ENCODE measurements at places on chromosomes 1 and 21.

DNA sequence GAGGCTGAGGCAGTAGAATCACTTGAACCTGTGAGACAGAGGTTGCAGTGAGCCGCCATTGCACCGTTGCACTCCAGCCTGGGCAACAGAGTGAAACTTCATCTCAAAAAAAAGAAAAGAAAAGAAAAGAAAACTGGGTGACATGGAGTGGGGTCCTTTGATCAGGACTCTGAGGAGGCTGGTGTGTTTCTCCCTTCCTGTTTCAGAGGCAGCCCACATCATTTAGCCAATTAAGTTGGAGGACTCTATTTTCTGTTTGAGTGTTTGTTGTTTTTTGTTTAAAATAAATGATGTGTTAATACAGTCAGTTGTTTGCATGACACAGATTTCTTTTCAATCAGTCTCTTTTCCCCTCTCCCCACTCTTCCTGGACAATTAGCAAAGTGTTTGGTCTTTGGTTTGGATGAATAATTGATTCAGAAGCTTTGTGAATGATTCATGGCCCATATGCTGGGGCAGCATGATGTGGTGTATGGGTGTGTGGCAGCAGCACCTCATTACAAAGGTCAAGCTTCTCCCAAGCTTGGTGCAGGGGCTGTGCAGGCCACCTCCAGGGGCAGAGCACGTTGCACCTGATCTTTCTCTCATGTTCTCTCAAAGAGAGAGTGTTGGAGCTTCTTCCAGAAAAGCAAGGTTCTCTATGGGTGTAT is 48.8 kb downstream of the CACNA1E start:
- DNase-seq, result no peak

GRCh38 chr1:209809611-209810010 is 3.7 kb upstream of the IRF6 start:
- no peak for DNase-seq

- DNase-seq, result no peak
Observed at GRCh38 chr1:232748910-232749368, 56.3 kb upstream of the MAP10 start.

DNA sequence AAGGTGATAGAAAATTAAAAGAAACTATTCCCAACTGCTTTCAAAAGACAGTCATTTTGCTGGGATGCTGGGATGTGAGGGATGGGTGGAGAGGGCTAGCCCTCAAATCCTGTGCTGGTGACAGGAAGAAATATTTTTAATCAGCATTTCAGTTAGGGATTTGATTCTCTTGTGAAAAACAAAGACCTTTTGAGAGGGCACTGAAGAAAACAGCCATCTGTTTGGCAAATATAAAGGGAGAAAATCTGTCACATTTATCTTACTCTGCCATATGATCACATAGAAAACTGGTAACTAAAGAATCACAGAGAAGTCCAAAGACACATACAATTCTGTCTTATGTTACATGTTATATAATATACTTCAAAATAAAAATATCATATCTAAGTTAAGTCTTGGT is 12.3 kb downstream of the STXBP3 start:
- DNase-seq, result no peak

- DNase-seq, result no peak
Observed at GRCh38 chr1:183417772-183418491, at the start of gene NMNAT2. TSS of gene NMNAT2 (minus strand) at chr1:183418380. CDS start at chr1:183418267, 113 bp downstream.

- DNase-seq, result no peak
Observed at GRCh38 chr1:40301541-40302299, 15.4 kb downstream of the COL9A2 start.

GRCh38 chr1:160006312-160006940 is 25.4 kb downstream of the PIGM start:
- DNase-seq, result peak; percentile 89

DNA sequence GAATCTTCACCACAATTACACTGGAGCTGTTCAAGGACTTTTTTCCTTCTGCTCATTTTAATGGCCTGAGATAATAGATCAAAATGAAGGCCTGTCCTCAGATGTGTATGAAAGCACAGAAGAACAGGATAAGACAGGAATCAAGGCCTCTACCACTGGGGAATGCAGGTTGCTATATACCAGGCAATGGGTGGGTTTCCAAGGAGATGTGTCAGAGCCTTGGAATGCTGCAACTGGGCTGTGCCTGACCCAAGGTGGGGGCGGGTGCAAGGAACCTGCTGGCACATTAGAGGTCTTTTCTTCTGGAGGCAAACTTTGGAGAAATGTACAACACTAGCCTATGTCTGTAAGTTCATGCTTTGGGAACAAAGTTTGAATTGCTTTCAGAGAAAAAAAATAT is 21.7 kb upstream of the LAMC2 start:
- no peak for DNase-seq

DNA sequence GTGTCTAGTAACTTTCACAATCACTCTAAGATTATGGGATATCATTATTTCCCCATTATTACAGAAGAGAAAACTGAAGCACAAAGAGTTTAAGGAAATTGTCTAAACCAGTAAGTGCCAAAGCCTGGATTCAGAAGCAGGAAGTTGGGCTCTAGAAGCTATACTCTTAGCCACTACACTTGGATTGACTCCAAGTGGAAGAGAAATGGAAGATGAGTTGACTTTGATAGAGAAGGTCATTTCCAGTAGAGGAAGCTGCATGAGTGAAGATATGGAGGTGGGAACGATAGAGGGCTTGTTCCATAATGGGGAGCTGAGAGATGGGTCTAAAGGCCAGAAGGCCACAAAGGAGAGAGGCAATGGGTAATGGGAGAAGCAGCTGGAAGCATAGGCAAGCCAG is 11.7 kb upstream of the TDRD10 start:
- no peak for DNase-seq

GRCh38 chr1:23384312-23385058 is 14.8 kb upstream of the ZNF436 start:
- no peak for DNase-seq

GRCh38 chr1:109687641-109688499 is at the start of gene GSTM1:
TSS of gene GSTM1 (plus strand) at chr1:109687817. CDS start at chr1:109687874, 57 bp downstream.
- DNase-seq, result peak; percentile 73

DNA sequence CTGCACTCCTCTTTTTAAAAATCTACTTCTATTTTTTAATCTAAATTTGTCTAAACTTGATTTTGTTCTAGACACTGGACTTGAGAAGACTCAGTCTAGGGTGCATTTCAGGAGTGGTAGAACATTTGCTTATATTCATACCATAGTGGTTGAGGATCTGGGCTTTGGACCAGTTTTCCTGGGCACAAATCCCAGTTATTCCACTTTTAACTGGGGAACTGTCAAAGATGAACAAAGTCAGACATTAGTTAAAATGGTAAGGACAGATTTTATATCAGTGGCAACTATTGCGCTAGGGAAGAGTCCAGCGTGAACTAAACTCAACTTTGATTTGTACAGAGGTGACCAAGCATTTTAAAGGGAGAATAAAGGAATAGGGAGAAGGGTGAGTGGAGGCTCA is 102.4 kb downstream of the FMN2 start:
- DNase-seq, result no peak

DNA sequence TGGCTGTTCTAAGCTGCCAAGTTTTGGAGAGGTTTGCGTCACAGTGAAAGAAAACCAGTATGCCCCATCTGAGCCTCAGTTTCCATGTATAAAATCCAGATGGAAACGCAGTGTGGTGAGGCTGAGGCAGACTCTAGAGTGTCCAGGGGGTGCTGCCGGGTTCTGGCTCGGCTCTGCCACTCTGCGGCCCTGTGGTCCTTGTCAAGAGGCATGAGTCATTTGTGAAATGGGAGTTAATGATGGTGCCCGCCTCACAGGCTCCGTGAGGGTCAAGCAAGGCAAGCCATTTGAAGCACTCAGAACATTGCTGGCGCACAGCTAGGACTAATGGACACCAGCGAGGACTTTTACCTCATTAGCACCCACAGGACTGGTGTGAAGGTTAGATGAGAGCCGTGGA is 214.3 kb downstream of the PTPRU start:
- no peak for DNase-seq

DNA sequence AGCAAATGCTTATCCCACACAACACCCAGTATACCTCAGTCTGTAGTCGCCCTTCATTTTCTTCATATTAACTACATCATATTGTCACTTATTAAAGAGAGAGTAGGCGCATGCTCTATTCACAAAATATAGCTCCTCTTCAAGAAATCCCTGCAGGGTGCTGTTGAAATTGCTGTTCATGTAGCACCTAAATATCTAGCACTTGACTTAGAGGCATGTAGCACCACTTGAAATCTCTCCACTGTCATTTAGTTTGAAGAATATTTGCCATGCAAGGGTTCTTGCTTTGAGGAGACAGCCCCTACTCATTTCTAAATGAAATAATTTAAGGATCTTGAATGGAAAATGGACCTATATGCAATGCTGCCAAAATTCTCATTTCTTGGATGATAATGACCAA is 20.9 kb upstream of the LRRC8B start:
- no peak for DNase-seq

DNA sequence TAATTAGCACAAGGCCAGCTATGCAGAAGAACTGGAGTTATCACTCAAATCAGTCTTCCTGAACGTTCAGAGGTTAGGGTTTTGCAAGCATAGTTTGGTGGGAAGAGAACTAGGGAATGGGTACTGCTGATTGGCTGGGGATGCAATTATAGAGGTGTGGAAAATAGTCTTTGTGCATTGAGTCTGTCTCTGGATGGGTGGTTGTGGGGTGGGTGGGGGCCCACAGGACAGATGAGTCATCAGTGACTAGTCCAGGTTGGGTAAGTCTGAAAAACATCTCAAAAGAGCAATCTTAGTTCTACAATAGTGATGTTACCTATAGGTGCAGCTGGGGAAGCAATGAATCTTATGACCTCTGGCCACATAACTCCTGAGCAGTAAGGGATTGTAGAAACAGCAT is 89.7 kb upstream of the HMCN1 start:
- peak; percentile 7 for DNase-seq

GRCh38 chr1:87702455-87702854 is 373.8 kb downstream of the LMO4 start:
- no peak for DNase-seq

DNA sequence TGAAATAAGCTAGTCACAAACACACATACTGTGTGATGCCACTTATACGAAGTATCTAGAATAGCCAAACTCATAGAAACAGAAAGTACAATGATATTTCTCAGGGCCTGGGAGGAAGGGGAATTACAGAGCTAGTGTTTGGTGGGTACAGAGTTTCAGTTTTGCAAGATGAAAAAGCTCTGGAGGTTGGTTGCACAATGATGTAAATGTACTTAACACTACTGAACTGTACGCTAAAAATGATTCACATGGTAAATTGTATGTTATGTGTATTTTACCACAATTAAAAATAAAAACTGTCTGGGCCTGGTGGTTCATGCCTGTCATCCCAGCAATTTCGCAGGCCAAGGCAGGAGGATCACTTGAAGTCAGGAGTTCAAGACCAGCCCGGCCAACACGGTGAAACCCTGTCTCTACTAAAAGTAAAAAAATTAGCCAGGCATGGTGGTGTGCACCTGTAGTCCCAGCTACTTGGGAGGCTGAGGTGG is 15.3 kb upstream of the FHAD1 start:
- DNase-seq, result no peak

DNA sequence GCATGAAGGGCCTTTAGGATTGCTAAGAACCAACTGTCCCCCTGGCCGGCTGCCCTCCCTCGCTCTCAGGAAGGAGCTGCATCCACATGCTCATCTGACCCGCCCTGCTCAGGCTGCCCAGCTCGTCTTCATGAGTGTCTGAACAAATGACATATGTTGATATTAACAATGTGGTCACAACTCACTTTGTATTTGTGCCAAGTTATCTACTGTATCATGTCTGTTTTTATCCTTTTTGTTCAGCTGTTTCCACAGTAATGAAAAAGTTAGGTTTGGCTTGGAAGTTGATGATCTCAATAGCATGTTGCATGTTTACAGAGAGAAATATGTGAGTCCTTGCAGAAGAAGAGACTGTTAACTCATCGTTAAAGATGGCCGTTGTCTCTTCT is 75.1 kb downstream of the PHTF1 start:
- no peak for DNase-seq

- no peak for DNase-seq
Observed at GRCh38 chr1:199405634-199406196, 621.8 kb upstream of the NR5A2 start.

DNA sequence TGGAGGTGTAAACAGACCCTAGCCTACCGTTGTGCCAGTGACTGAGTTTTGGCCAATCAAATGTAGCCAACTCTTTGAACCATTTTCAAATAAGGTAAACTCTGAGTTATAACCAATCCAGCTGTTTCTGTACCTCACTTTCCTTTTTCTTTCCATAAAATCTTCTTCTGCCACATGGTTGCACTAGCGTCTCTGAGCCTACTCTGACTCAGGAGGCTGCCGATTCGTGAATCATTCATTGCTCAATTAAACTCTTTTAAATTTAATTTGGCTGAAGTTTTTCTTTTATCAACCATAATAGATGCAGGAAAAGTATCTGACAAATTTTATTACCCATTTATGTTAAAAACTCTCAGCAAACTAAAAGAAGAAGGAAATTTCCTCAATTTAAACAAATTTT is 111.5 kb upstream of the LYPLAL1 start:
- DNase-seq, result no peak

DNA sequence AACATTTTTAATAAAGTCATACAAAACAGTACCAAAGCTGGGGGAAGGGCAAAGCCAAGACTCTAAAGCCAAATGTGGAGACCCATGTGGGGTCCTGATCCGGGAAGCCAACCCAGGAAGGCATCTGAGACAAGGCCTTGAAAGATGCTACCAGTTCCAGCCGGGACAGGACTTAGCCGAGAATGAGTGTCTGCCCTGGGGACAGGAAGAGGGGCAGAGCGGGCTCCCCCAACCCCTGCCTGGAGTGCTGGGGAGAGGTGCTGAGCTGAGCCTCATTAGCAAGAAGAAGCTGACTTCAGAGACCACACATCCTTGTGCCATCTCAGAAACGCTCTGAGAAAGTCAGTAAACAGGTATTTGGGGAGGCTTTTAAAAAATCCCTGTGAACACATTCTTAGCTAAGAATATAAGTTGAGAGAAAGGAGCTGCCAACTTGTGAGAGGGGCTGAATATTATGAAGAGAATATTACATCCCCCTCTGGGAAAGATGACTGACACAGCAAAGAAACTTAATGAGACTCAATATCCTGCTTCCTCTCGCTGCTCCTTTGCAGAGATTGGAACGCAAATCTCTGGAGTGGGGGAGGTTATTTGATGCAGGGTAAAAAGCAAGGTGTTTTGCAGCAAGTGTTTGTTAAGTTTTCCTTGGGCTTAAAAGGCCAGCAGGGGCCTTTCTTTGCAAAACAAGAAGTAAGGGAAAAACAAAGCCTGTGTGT is 103.3 kb upstream of the KCND3 start:
- no peak for DNase-seq
